ENCODE measurements at places on chromosomes 5 and 9. TPM values are rescaled to one million over a fixed set of nuclear protein-coding genes. Genes with fewer than 3 reads are reported as not detected.

The QRFP gene
- total RNA-seq = not detected

DNA sequence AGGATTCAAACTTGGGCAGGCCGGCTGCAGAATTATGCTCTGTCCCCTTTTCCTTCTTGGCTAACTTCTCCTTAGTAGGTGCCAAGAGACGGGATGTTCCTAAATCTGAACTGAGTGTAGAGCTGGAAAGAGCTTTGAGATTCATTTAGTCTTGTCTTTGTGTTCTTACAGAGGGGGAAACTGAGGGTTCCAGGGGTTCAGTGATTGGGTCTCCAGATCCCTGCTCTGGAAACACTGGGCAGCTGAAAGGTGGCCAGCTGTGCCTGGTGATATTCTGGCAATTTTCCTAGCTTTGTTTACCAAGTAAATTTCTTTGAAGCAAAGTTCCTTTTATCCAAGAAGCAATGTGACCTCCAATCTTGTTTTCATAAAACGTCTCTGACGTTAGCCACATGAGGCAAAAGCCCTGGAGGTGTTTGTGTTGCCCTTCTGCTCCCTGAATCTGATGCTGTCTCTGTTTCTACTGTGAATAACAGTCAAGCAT is 288.7 kb downstream of the ZSWIM6 start:
- H3K36me3 ChIP-seq = no peaks in the 10 kb centered on the region
- H3K27ac ChIP-seq = no peak overlapping the region
- DNase-seq = no peak
- peaks cover under 1% of the 10 kb centered on the region for H3K27me3 ChIP-seq
- no peak overlapping the region for H3K4me3 ChIP-seq
- no peaks in the 10 kb centered on the region for H3K4me1 ChIP-seq

- no peaks in the 10 kb centered on the region for H3K27me3 ChIP-seq
- no peak for DNase-seq
- H3K4me3 ChIP-seq = no peak overlapping the region
- H3K36me3 ChIP-seq = no peaks in the 10 kb centered on the region
- H3K27ac ChIP-seq = no peak overlapping the region
Measured at GRCh38 chr5:126744836-126745235, 32.1 kb upstream of the LMNB1 start.

The IFNK gene
- total RNA-seq = not detected

The MLANA gene
- total RNA-seq = not detected

DNA sequence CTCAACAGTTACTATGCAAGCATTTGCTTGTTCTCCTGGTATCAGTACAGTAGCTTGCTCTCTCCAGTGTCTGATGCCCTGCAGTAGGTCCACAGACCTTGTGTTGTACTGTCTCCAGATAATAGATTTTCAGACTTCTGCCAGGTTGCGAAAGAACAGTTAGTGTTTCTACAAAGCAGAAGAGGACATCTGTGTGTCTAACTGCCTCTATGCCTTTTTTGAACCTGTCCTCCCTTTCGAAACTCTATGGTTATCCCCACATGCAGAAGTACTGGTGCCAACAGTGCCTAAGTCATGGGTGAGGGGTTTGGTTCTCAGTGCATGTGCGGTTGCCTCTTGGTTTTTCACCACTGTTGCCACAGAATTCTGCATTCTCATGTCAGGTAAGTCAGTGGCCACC is 45.9 kb downstream of the KCNN2 start:
- H3K4me1 ChIP-seq = no peaks in the 10 kb centered on the region
- H3K36me3 ChIP-seq = no peaks in the 10 kb centered on the region
- H3K4me3 ChIP-seq = no peak overlapping the region

The MRPS27 gene
- total RNA-seq = 96.7 TPM

The DRD1 gene
- total RNA-seq = not detected

- H3K4me1 ChIP-seq = no peaks in the 10 kb centered on the region
- H3K36me3 ChIP-seq = no peaks in the 10 kb centered on the region
- DNase-seq = no peak
Measured at GRCh38 chr9:14347406-14348122, 33.6 kb upstream of the NFIB start.

The HAVCR2 gene
- total RNA-seq = not detected

DNA sequence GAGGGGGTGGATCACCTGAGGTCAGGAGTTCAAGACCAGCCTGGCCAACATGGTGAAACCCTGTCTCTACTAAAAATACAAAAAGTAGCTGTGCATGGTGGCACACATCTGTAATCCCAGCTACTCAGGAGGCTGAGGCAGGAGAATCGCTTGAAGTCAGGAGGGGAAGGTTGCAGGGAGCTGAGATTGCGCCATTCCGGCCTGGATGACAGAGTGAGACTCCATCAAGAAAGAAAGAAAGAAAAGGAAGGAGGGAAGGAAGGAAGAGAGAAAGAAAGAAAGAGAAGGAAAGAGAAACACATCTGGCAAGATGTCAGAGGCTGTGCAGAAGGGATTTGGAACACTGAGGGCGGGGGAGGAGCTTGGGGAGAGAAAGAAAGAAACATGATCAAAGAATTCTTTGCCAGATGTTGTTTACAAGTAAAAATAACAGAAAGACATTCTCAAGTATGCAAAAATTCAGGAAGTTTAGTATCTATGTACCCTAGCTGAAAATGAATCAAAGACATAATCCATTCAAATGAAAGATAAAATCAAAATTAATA is 93.7 kb downstream of the AK8 start:
- H3K36me3 ChIP-seq = no peaks in the 10 kb centered on the region
- H3K27me3 ChIP-seq = no peaks in the 10 kb centered on the region
- H3K4me1 ChIP-seq = no peaks in the 10 kb centered on the region
- no peak overlapping the region for H3K4me3 ChIP-seq
- no peak overlapping the region for H3K27ac ChIP-seq

GRCh38 chr5:98997000-98997399 is 68.2 kb upstream of the CHD1 start:
- no peak overlapping the region for H3K4me3 ChIP-seq
- no peaks in the 10 kb centered on the region for H3K36me3 ChIP-seq
- DNase-seq = no peak
- no peaks in the 10 kb centered on the region for H3K27me3 ChIP-seq
- H3K27ac ChIP-seq = no peak overlapping the region

The FREM1 gene
- total RNA-seq = 0.13 TPM

- no peaks in the 10 kb centered on the region for H3K27me3 ChIP-seq
- no peak for DNase-seq
- H3K36me3 ChIP-seq = no peaks in the 10 kb centered on the region
- no peak overlapping the region for H3K27ac ChIP-seq
- no peaks in the 10 kb centered on the region for H3K4me1 ChIP-seq
- no peak overlapping the region for H3K4me3 ChIP-seq
Measured at GRCh38 chr5:42718591-42718990, 38.0 kb upstream of the CCDC152 start.

DNA sequence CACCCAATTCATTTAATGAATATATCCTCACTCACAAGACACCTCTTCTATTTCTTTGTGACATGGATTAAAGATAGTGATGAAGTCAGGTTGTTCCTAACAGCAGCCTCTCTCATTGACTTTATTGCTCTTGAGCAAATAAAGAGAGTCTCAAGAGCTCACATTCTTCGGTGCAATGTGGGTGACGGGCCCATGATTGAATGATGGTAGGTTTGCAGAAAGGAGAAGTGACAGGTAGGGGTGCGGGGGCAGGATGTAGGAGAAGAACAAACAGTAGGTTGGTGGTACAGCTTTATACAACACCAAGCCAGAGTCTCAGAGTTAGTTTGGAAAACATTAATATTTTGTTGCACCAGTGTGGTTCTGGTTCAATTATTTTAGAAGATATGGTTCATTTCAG is 122.2 kb downstream of the SLIT3 start:
- no peak for DNase-seq
- H3K4me3 ChIP-seq = no peak overlapping the region
- H3K4me1 ChIP-seq = no peaks in the 10 kb centered on the region
- peaks cover 2% of the 10 kb centered on the region for H3K27me3 ChIP-seq
- no peak overlapping the region for H3K27ac ChIP-seq

GRCh38 chr9:117414906-117415331 is at the start of gene ASTN2:
TSS of gene ASTN2 (minus strand) at chr9:117415057. CDS start at chr9:117414938, 119 bp downstream.
- DNase-seq = no peak
- H3K4me1 ChIP-seq = no peaks in the 10 kb centered on the region
- no peaks in the 10 kb centered on the region for H3K36me3 ChIP-seq
- H3K27ac ChIP-seq = no peak within 1 kb of the TSS
- H3K27me3 ChIP-seq = no peaks in the 10 kb centered on the region
- H3K4me3 ChIP-seq = no peak within 1 kb of the TSS

The TTC16 gene
- not detected for total RNA-seq

- H3K27ac ChIP-seq = no peak overlapping the region
- no peak for DNase-seq
- H3K27me3 ChIP-seq = peaks cover 67% of the 10 kb centered on the region
- 0 out of 3 replicates have a peak, but pooled peaks cover 10% of the 10 kb centered on the region for H3K4me1 ChIP-seq
- no peak overlapping the region for H3K4me3 ChIP-seq
Measured at GRCh38 chr9:135582966-135583687, 21.6 kb downstream of the PAEP start.

GRCh38 chr9:134361843-134362414 is 35.7 kb downstream of the RXRA start:
- no peak overlapping the region for H3K27ac ChIP-seq
- H3K27me3 ChIP-seq = no peaks in the 10 kb centered on the region
- no peak overlapping the region for H3K4me3 ChIP-seq
- no peaks in the 10 kb centered on the region for H3K36me3 ChIP-seq
- no peak for DNase-seq

- H3K27ac ChIP-seq = no peak overlapping the region
- H3K4me1 ChIP-seq = no peaks in the 10 kb centered on the region
- H3K4me3 ChIP-seq = no peak overlapping the region
- DNase-seq = no peak
Measured at GRCh38 chr9:105632807-105633206, 29.4 kb upstream of the TAL2 start.

- H3K27ac ChIP-seq = no peak overlapping the region
- H3K4me1 ChIP-seq = no peaks in the 10 kb centered on the region
- H3K36me3 ChIP-seq = no peaks in the 10 kb centered on the region
- H3K4me3 ChIP-seq = no peak overlapping the region
- no peak for DNase-seq
- no peaks in the 10 kb centered on the region for H3K27me3 ChIP-seq
Measured at GRCh38 chr5:80967500-80968181, 7.5 kb downstream of the RASGRF2 start.

- no peaks in the 10 kb centered on the region for H3K27me3 ChIP-seq
- no peaks in the 10 kb centered on the region for H3K36me3 ChIP-seq
- no peak overlapping the region for H3K27ac ChIP-seq
- no peak overlapping the region for H3K4me3 ChIP-seq
Measured at GRCh38 chr5:103041071-103041676, 78.8 kb downstream of the GIN1 start.

GRCh38 chr9:113997610-113998009 is 80.5 kb downstream of the AMBP start:
- peaks cover 6% of the 10 kb centered on the region for H3K4me1 ChIP-seq
- no peaks in the 10 kb centered on the region for H3K27me3 ChIP-seq
- H3K27ac ChIP-seq = no peak overlapping the region

DNA sequence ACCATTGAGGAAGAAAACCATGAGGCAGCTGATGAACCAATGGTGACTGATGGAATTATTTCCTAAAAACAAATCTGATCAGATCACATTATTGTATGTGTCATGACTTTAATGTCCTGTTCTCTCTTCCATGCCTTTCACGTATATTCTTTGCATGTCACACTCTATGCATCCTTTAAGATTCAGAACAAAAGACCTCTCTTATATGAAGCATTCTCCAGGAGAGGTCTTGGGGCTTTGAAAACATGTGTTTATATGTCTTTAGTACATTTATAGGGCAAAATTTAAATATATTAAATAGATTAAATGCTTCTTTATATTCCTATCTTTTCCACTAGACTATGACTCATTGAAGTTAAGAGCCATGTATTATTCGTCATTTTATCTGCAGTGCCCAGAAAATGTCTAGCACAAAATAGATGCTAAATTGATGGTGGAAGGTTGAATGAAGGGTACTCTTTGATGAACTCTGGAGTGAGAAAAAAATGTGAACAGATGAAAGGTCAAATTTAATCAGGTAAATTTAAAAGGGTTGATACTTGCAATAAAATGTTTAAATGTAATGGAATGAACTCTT is 196.3 kb downstream of the PSAT1 start:
- H3K27ac ChIP-seq = no peak overlapping the region
- no peak overlapping the region for H3K4me3 ChIP-seq
- H3K27me3 ChIP-seq = no peaks in the 10 kb centered on the region
- no peak for DNase-seq

- H3K4me3 ChIP-seq = no peak overlapping the region
- H3K4me1 ChIP-seq = no peaks in the 10 kb centered on the region
- no peaks in the 10 kb centered on the region for H3K27me3 ChIP-seq
- no peak for DNase-seq
Measured at GRCh38 chr5:177608243-177609075, 8.5 kb downstream of the B4GALT7 start.

DNA sequence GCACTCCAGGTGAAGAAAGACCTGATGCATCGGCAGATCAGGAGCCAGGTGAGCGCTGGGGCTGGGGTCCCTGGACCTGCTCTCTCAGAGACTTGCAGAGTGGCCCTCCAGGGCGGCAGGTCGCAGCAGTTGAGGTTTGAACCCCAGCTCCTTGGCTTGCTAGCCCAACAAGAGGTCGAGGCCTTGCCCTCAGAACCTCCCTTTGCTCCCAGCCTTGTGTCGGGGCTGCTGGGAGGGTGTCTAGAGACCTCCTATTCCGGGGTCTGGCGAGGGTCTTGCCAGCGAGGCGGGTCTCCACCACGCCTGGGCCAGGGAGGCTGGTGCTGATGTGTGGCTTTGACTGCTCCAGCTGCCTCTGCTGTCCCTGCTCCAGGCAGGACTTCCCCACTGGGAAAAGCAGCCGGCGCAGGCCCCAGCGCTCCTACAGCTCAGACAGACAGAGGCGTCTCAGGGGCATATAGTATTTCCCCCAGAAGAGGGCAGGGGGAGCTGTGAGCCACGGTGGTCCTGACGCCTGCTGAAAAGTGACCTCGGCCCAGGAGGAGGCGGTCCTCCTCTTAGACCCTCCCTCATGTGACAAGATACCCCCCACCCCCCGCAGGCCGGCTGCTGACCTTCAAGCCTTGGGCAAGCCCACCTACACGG is 38.3 kb downstream of the LRSAM1 start:
- DNase-seq = peak; percentile 28
- H3K27me3 ChIP-seq = no peaks in the 10 kb centered on the region
- peaks cover 16% of the 10 kb centered on the region for H3K4me1 ChIP-seq
- no peak overlapping the region for H3K4me3 ChIP-seq

The ESM1 gene
- not detected for total RNA-seq

- no peak overlapping the region for H3K27ac ChIP-seq
- no peaks in the 10 kb centered on the region for H3K4me1 ChIP-seq
- peaks cover 95% of the 10 kb centered on the region for H3K36me3 ChIP-seq
- no peak for DNase-seq
- H3K4me3 ChIP-seq = no peak overlapping the region
- no peaks in the 10 kb centered on the region for H3K27me3 ChIP-seq
Measured at GRCh38 chr5:16457451-16457850, 8.1 kb downstream of the ZNF622 start.

The HABP4 gene
- total RNA-seq = 1.9 TPM

The SPINK1 gene
- total RNA-seq = 2.2 TPM

Measured in K562 (cell line).